ENCODE measurements at places on chromosomes 5 and 9.

DNA sequence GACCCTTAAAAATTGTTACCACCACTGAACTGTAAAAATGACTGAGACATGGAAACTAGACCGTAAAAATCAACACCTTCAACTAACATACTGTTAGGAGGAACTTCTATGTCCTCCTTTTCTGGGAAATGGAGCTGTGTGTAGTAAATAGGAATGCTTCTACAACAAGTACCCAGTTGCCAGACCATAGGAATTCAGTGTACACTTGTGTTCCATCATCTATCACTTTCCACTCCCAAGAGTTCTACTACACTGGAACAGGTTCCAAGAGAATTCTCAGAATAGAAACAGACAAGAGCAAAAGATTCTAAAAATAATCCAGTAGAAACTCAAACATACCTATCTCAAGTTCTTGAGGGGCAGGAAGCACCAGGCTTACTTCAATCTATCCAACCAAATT lies 23.6 kb downstream of the UBAP2 start:
- peak; percentile 41 for DNase-seq

- peak; percentile 37 for DNase-seq
Measured at GRCh38 chr9:36575411-36575882, 2.8 kb downstream of the MELK start.

- DNase-seq: no peak
Measured at GRCh38 chr5:154620411-154620810, 134.8 kb upstream of the LARP1 start.

DNA sequence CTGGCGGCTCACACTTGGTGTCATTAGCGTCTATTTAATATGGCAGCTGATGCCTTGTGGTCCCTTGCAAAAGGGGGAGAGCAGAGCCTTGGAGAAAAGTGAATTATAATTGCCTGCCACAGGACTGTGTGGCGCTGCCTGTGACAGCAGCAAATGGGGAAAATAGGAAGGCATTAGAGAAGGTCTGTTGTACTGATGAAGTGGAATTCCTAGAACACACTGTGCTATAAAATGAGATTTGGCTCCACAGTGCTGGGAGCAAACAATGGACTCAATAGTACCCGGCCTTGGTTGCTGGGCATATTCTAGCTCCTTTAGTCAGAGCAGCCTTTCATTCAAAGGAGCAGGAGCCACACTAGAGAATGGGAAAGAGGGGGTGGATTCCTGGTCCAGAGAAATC lies 21.3 kb downstream of the SEMA6A start:
- peak; percentile 35 for DNase-seq

- DNase-seq: no peak
Measured at GRCh38 chr5:120600639-120601038, 136.5 kb downstream of the PRR16 start.

DNA sequence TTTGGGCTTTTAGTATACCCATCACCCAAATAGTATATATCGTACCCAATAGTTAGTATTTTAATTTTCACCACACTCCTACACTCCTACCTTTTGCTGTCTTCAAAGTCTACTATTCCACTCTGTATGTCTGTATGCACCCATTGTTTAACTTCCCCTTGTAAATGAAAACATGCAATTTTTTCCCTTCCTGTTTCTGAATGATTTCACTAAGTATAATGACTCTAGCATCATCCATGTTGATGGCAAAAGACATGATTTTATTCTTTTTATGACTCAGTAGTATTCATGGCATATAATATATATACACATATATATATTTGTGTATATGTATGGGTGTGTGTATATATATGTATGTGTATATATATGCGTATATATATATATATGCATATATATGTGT lies 63.1 kb upstream of the FAM174A start:
- no peak for DNase-seq

GRCh38 chr5:91219803-91220371 lies 163.2 kb downstream of the ARRDC3 start:
- peak; percentile 38 for DNase-seq

GRCh38 chr9:85515021-85515420 lies 226.7 kb downstream of the AGTPBP1 start:
- no peak for DNase-seq

DNA sequence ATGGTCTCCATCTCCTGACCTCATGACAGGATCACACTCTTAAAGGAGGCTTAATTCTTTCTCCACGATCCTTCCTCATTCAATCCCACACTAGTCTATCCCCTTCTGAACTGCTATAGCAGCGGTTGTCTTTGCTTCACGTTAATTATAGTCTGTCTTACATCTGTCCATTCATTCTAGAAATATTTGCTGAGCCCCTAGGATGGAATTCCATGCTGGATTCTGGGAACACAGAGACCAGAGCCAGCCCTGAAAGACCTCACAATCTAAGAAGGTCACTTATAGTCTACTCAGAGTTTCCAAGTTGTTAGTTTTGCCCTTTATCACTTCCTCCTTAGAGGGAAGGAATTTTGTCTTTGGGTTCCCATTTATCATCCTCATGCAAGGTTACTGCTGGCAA lies 193.5 kb downstream of the GAS1 start:
- no peak for DNase-seq

DNA sequence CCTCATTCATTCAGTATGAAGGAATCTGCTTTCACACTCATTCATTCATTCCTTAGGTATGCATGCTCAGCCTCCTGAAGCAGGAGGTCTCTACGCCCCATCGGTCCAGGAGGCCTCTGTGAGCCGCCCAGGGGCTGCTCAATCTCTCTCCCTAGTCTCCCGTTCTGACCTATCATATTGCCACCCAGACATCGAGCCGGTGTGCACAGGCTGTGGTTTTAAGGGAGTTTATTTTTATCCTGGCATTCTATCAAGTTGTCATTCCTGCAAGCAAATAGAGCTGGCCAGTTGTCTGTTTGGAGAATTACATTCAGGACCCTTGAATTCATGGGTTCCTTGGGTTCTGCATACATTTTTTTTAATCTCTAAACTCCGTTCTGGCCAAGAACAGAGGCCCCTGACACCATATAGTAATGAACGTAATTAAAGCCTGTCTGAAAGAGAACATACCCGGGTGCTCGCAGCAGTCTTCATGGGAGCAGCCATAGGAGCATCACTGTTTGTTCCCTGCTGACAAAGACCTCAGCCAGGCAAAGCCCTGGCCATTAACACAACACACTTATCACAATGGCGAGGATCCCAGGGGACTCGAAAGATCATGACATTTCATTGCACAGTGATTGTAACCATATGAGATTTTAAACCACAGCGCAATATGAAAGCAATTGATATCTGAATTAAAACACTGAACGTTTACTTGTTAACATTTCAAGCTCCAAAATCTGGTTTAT lies 80.9 kb downstream of the ADAMTS16 start:
- DNase-seq: peak; percentile 22

DNA sequence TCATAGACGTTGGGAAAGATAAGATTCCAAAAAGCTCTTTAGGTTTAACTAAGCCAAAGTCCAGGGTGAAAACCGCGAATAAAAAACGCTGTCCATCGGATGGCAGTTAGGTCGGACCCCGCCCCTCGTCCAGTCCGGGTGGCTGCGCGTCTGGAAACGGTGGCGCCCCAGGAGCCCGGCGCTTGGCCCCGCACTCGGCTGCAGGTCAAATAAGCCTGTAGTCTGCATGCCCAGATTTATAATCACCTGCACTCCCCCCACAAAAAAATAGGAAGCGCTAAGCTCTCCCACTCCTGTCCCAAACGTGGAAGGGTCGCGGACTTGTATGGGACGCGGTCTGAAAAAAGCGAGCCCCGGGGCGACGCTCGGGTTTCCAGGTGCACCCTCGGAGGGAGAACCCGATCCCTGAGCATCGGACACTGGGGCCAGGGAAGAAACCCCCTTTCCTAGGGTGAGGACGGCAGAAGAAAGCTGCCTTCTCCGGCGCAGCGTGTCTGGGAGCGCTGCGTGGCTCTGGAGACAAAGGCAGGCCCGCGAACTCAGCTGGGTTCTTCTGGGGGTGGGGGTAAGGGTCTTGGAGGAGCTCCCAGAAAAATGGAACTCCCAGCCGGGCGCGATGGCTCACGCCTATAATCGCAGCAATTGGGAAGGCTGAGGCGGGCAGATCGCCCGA lies 923 bp upstream of the ZBTB5 start:
- DNase-seq: peak; percentile 94

DNA sequence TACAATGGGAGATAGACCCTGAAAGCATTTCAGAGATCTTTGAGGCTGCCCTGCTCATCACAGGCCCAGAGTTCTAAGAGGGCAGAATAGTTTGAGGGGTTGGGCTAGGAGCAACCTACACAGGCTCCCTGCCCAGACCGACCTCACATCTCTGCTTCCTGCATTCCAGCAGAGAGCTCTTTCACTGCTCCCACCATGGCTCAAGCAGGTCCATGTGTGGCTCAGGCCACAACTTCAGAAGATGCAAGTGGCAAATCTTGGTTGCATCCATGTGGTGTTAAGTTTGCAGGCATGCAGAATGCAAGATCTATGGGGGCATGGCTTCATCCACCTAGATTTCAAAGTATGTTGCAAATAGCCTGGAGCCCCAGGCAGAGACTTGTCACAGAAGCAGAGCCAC lies 39.0 kb downstream of the GDA start:
- no peak for DNase-seq

- DNase-seq: no peak
Measured at GRCh38 chr5:97245386-97245785, 62.3 kb upstream of the RIOK2 start.

DNA sequence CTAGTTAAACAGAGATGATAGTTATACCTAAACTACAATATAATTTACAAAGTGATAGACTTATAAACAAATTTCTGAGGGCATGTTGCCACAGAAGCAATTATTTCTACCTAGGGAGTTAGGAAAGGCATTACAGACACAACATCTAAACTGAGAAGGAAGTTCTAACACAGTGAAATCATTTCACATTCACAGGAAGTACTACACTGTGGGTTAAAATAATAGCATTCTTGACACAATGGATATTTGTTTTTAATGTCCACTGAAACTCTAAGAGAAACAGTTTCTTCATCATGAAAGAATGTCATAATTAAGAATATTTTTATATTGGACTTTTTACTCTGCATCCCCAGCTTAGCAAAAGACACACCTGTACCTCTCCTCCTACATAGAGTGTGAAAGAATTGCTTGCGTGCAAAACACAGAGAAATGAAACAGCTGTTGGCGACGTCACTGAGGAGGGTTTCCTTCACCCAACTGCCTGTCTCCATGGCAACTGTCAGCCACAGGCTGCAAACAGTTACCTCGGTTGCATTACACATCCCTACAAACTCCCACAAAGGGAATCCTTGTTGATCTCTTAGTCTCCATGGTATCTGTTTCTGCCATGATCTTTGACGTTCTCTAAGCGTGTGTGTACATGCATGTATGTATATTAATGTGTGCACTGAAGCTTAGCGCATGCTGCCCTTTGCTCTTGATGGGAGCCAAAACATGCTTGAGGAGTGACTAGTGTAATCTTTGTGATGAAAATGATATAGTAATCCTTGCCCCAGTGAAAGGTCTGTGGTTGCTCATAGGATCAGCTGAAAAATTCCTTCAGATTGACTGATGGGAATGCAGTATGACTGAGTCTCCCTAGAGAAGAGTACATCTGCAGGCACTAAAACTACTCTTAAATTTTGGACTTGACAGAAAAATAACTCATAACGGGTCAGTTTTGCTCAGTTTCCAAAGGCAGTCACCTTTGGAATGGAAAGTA lies 168.5 kb downstream of the ACTL7B start:
- peak; percentile 53 for DNase-seq

DNA sequence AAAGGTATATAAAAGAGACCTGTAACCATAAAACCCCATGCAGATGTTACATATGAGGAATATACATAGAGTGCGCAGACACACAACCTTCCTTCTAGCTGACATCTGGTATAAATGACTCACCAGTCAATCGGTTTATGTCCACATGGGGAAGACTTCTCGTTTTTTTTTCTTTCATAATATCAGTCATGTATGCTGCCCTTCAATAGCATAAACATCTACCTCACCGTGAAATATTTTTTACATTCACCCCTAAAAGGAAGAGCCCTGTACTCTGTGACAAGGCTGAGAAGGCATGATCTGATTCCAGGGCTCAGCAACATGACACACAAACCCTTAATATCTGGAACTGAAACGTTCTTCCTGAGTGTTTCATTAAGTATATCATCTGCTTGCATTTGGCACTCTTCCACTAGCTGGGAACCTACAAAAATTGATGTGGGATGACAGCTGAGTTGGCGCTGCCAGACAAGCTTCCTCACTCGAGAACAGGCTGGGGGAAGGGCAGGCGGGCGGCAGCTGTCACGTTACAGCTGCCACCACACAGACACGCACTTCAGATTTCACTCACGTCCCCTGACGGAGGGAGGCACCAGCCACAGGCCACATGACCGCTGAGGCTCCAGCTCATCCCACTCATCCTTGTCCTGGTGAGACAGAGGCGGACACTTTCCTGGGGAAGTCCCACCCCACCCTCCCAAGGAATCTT lies 74.2 kb downstream of the SHB start:
- DNase-seq: peak; percentile 52

DNA sequence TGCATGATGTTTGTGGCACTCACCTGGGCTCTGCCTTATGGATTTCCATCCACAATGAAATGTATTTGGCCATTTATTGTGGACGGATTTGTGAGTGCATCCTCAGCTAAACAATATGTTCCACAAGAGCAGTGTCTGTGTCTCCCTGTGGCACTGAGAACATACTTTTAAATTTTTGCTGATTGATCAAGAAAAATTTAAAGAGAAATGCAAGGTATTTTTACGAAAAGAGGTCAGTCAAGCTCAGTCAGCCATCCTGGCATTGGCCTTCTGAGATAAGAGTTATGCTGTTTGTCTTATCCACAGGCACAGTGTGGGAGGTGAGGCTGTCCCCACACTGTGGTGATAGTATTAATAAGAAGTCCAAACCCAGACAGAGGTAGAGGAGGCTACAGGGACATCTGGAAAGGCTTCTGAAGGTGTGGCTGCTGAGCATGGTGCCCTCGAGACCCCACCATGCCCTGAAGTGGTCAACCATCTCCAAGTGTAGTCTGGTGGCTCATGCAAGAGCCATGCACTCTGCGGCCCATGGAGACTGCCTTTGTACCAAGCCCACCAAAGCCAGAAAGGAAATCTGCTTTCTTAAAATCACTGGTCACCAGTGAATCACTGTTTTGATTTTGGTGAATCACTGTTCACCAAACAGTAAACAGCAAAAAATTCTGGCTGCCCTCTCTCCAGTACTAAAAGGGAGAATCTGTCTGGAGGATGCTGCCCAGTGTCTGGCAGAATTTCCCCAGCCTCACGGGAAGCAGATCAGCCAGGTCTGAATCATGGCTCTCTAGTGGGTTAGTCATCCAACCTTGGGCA lies 28.8 kb downstream of the SPOCK1 start:
- peak; percentile 92 for DNase-seq

DNA sequence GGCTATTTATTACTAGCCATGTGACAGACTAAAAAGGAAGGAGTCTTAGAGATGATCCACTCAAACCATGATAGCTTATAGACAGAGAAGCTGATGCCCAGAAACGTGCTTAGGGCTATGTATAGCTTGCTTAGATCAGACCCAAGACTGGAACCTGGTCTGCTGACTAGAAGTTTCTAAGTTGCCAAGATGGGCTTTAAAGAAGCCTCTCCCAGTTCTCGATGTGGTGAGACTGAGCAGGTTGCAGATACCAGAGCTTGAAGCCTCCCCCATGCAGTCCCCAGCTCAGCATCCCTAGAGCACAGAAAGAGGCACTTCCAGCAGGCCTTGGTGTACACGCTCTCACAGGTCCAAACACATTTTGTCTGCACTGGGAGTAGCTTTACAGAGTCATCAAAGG lies 51.1 kb upstream of the ATP10B start:
- no peak for DNase-seq

- no peak for DNase-seq
Measured at GRCh38 chr9:28471261-28471660, 898.0 kb upstream of the C9orf72 start.

- DNase-seq: no peak
Measured at GRCh38 chr5:19497229-19497815, 490.7 kb downstream of the CDH18 start.
